AG04450 (cell line): ENCODE measurements at places on chromosomes 4 and X. TPM values are rescaled to one million over a fixed set of nuclear protein-coding genes. Genes with fewer than 3 reads are reported as not detected.

DNA sequence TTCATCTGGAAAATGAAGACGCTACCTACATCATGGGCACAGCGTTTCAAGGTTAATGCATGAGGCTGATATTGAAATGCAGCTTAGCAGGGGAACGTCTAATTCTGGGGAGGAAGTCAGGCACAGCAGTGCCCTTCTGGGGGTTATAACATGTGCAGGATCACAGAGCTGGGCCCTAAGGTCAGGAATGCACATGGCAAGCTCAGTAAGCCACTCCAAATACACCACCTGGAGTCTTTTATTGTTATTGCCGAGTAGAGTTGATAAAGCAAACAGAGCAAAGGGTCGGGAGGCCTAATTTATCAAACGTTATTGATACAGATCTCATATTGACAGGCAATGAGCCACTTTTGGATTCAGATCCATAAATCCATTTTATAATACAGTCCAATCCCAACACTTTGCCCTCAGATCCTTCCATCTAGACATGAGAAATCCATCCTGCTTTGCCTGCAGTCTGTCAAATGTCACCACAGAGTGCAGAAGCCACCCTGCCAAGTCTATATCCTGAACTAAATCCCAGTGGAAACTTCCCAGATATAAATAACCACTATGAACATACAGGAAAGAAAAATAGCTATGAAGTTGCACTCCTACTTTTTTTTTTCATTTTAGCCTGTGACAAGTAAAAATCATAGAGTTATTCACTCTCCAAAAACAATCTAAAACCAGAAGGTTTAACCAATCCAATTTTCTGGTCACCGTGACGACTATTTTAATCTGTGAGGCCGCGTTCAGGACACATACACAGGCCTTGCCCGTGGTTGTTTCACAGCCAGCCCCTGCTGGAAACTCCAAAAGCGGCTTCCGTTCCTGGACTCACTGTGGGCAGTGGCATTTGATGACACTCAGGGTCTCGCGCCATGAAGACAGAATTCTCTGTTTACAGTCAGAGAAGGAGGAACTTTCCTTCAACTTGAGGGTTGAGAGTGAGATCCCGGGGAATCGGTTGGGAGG, 335.4 kb downstream of the DHX15 start:
- DNase-seq = no peak

OPHN1 gene
- polyA plus RNA-seq = 5.0 and 6.7 TPM in 2 replicates

DNA sequence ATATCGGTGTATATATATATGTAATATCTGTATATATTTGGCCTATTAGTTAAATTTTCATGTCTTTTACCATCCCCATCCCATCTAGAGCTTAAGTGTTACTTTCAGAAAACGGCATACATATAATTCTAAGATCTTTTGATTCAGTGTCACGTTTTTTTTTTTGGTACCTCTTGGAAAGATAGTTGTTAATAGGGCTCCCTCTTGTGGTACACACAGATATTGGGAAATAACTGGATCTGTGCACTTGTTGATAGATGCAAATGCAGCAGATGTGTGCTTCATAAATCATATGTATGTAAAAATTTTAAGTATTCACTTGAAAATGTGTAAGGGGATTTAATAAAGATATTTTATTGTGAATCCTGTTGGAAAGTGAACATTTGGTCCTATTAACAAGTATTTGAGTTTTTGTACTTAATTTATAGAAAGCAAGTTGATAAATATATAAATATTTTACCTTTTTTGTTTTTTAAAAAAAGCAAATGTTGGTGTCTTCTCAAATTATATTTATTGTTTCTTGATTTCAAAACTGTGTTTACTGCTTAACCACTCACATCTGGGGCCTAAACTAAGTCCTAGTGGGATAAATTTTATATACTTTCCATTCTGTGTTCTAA, 74.7 kb downstream of the PAQR3 start:
- peak; percentile 63 for DNase-seq

DNA sequence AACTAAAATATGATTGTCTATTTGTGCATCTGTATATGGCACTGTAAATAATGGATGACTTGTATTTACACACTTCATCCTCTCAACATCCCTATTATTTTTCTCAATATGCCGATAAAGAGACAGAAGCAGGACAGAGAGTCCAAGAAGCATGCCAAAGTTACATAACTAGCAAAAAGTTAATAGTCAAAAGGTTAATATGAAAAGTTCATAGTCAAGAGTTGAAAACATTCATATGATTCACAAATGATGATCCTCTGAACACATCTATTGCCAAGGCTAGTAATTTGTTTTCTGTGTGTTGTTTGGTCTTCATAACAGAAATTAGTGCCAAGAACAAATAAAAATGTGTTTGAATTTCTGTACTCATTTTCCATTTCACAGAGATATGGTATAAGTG, 231.0 kb downstream of the ADAMTS3 start:
- no peak for DNase-seq

TGIF2LX gene
- not detected in 2 replicates for polyA plus RNA-seq

DNA sequence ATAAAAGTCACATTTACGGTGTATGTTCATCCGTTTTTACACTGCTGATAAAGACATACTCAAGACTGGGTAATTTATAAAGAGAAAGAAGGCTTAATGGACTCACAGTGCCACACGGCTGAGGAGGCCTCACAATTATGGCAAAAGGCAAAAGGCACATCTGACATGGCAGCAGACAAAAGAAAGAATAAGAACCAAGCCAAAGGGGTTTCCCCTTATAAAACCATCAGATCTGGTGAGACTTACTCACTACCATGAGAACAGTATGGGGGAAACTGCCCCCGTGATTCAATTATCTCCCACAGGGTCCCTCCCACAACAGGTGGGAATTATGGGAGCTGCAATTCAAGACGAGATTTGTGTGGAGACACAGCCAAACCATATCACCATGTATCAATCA, 7.3 kb upstream of the GUCY1B1 start:
- DNase-seq = no peak

TXLNG gene
- polyA plus RNA-seq = 10.0 and 15.4 TPM in 2 replicates

RBMXL3 gene
- not detected in 2 replicates for polyA plus RNA-seq

- no peak for DNase-seq
Observed at GRCh38 chrX:2766906-2767305, 15.1 kb downstream of the XG start.

MAGEA1 gene
- not detected in 2 replicates for polyA plus RNA-seq

TEX13D gene
- polyA plus RNA-seq = not detected in 2 replicates

DNA sequence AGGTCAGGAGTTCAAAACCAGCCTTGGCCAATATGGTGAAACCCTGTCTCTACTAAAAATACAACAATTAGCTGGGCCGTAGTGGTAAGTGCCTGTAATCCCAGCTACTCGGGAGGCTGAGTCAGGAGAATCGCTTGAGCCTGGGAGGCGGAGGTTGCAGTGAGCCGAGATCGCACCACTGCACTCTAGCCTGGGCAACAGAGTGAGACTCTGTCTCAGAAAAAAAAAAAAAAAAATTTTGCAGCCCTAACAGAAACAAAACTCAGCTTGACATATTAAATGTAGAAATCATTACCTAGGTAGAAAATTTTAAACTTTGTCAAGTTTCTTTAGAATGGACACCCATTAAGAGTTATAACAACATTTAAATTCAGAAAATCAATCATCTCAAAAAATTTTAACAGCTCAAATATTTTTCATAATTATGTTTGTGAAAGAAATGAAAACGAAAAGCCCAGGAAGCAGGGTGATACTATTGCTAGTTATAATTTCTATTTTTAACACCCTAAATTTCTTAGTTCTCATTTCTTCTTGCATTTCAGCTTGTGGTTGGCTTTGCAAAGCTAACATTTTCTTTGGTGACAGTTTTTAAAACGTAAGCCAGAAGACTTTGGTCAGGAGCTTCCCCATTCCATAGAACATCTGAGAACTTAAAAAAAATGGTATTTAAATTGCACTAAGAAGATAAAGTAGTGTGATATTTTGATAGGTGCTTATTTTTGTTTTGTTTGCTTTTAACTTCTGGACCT, 33.3 kb upstream of the RBBP7 start:
- no peak for DNase-seq

DNA sequence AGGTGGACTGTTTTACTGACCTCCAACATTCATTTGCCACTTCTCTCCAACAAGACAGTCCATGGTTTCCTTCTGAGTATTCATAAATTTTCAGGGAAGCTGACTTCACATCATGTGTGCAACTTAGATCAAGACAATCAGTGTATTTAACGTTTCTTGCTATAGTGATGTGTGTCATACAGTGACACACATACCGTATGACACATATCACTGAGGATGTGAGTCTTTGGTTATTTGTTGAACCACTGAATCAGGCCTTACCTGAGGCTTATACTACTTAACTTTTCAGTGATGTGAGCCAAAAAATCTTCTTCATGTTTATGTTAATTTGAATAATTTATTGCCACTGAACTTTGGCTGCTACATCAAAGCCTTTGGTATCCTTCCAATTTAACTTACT, 166.8 kb downstream of the BMPR1B start:
- DNase-seq = no peak

- DNase-seq = no peak
Observed at GRCh38 chrX:30592831-30593230, 15.3 kb upstream of the TASL start.

SLC2A9 gene
- 2.4 and 3.0 TPM in 2 replicates for polyA plus RNA-seq

- no peak for DNase-seq
Observed at GRCh38 chr4:152394791-152395190, 141.1 kb downstream of the FBXW7 start.

RRAGB gene
- polyA plus RNA-seq = 41.9 and 43.9 TPM in 2 replicates

- DNase-seq = no peak
Observed at GRCh38 chrX:112874175-112874574, 33.5 kb upstream of the AMOT start.

DNA sequence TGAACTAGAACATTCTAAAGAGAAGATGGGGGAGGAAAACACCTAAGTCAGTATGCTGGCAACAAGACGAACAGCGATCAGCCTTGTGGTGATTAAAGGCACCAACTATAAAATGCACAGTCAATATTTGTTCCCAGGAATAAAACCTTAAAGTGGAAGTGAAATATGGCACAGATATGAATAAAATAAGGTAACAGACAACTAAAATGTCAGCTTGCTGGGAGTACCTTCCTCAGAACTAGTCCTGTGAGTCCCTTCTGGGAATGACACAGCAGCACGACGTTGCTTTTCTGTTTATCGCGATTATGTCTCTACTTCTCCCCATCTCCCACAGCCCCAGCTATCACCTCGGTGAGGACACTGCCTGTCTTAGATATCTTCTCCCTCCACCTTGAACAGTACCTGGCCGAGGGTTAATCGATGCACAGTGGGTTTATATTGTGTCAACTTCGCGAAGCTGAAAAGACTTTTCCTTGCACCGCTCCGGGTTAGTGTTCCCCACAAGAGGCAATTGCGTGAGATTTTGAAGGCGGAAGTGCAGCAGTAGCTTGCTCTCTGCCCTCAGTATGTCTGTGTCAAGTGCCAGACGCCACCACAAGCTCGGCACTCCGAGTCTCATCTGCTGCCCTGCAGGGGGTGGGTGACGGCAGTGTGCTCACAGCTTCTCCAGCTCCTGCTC, 17.4 kb downstream of the MTNR1A start:
- DNase-seq = no peak

NHS gene
- polyA plus RNA-seq = 2.0 and 2.3 TPM in 2 replicates

- no peak for DNase-seq
Observed at GRCh38 chr4:146182443-146182842, 6.9 kb downstream of the LSM6 start.

- DNase-seq = no peak
Observed at GRCh38 chr4:35038079-35038805, 1206.1 kb downstream of the ARAP2 start.

SMARCA5 gene
- 19.9 and 26.8 TPM in 2 replicates for polyA plus RNA-seq

DNA sequence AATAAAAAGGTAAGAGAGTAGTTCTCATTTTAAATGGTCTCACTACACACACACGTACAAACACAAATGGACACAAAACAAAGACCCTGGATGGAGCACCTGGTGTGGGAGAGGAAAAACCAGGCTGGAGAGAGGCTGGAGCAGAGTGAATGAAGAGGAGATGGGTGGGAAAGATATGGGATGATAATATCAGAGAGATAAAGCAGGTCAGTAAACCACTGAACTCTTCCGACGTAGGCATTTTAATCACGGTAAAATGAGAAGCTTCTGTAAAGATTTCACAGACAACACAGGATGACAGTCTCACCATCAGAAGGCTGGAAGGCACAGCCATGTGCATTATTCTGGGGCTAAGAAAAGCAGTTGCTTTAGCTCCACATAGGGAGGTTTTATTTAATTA, 532.8 kb downstream of the KCNIP4 start:
- no peak for DNase-seq

- DNase-seq = no peak
Observed at GRCh38 chrX:40835526-40835925, 100.2 kb upstream of the MED14 start.

DNA sequence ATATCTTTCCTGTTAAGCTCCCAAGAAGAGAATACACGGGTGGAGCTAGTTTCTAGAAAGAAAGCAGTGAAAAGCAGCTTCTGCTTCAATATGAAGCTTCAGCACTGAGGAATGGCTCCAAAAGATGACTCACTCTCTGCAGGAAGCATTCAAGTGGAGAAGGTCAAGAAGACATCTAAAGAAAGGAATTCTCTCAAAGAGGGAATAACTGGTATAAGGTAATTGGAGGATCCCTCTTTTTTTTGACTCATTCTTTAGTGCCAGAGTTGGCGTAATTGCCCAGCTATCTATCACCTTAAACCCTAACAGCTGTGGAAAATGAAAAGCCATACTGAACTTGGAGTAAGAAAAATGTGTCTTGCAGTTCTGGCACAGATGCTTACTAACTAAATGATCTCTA, 3.5 kb downstream of the EDA2R start:
- peak; percentile 71 for DNase-seq

FAM133A gene
- not detected in 2 replicates for polyA plus RNA-seq

DNA sequence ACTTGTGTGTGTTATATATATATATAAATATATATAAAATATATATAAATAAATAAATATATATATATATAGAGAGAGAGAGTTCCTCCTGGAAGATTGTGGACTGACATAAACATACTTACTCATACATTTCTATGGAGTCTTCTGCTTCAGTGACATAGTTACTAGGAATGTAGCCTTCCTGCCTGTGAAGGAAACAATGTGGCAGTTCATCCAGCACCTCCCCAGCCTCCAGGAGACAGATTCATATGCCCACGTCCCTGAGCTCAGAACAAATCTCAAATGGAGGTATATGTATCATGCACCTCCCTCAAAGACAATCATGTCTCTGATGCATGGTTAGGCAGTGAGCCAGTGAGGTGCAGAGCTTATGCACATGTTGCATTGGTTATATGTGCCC, 11.4 kb upstream of the TIMM8A start:
- DNase-seq = no peak

DNA sequence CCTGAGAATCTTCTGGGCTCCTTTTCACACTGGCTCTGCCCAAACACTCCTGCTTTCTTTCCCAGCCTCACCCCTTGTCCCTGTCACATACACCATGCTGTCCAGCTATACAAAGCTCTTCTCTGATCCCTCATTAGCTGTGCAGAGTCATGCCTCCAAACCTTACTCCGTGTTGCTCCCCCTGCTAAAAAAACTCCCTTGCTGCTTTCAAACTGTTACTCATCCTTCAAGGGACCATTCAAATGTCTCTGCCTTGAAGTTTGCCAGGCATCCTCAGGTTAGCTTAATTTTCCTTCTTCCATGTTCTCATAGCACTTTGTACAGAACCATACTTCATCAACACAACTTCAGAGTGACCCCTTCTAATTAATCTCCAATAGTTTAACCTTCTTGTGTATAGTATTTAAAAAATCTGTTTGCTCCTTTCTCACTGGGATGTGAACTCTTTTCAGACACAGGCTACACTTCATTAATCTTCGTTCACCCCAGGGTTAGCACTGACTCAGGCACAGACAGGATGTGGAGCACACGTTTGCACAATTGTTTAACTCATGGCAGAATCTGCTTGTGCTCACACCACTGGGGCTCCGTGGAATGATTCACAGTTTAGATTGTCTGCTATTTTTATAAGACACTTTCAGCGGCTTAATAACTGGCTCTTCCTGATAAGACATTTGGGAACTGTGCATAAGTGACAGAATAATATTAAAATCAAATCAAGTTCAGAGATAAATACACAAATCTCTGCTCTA, 21.4 kb upstream of the SEL1L3 start:
- peak; percentile 33 for DNase-seq
